Stimulated activated CD4-positive, alpha-beta T cell treated with anti-CD3 and anti-CD28 coated beads, TNF-alpha, amount 100 ng/mL, for 24 hours (primary cell): ENCODE measurements at places on chromosomes 16 and 17.

GRCh38 chr16:75702242-75702641, 981 bp upstream of the DUXB start:
- DNase-seq, result no peak

DNA sequence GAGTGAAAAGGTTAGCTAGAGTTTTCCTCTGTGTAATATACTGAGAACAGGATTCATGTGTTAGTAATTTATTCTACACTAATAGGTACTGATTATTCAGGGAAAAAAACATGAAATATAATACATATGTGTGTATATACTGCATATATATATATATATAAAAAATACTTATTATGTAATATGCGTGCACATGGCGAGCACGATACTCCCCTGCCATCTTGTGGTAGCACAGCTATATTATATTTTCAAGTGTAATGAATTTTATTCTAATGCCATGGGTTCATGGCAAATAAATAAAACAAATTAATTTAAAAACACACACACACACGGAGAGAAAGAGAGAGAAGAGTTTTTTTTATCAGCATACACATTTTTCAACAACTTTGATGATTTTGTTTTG, 460.6 kb downstream of the KCNJ2 start:
- no peak for DNase-seq

- no peak for DNase-seq
Observed at GRCh38 chr16:23521037-23521743, 10.9 kb upstream of the GGA2 start.

DNA sequence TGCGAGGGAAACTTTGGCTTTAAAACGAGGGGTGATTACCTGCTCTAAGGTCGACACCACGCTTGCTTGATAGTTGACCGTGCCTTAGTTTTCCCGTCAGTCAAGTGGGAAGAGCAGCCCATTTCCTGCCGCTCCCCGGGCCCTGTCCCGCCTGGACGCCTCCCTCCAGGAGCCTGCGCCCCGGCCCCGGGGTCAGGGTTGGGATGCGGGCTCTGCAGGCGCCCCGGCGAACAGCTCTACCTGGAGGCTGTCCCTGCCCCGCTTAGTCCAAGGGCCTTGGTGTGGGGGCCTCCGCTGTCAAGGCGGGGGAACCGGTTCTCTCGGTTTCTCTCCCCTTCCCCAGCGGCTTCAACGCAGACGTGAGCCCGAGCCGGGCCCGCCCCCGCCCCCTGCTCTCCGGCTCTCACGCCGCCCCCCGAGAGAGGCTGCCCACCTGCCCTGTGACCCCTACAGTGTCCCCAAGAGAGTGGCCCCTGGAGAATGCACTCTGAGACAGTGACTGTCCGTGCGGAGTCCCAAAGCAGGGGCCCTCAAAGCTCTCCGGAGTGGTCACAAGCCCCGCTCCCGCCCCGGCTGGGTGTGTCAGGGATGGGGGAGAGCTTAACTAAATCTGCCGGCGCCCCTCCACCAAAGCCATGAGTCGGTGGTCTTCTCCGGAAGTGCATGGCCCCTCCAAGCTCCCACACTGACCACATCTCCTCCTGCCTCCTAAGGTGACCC, 117.4 kb upstream of the SMURF2 start:
- DNase-seq, result no peak

DNA sequence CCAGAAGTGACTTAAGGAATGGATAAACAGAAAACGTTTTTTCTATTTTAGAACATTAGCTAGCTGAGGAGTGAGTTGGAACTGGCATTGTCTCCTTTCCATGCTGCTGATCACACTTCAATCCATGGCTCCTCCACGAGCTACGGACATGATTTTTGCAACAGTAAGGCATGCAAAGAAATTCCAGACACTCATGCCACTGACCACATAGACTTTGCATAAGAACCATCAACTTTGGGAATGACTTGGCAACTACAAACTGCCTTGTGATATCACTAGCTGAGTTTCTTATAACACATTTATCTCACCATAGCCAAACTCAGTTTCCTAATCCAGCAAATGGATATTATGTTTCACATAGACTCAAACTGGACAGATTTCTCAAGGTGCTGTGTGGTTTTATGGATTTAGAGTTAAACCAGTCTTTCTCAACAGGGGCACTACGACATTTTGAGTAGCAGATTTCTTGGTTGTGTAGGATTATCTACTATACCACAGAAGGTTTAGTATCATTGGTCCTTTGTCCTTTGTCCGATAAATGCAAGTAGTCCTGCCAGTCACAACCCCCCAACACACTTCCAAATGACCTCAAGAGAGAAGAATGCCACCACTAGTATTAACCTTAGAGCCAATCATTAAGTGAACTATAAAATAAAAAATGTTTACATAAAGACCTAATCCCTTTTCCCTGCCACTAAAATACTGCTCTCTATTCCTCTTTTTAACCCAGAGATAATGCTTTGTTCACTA, 48.3 kb upstream of the C17orf78 start:
- DNase-seq, result no peak

GRCh38 chr17:57313097-57313835, 56.9 kb downstream of the MSI2 start:
- no peak for DNase-seq

DNA sequence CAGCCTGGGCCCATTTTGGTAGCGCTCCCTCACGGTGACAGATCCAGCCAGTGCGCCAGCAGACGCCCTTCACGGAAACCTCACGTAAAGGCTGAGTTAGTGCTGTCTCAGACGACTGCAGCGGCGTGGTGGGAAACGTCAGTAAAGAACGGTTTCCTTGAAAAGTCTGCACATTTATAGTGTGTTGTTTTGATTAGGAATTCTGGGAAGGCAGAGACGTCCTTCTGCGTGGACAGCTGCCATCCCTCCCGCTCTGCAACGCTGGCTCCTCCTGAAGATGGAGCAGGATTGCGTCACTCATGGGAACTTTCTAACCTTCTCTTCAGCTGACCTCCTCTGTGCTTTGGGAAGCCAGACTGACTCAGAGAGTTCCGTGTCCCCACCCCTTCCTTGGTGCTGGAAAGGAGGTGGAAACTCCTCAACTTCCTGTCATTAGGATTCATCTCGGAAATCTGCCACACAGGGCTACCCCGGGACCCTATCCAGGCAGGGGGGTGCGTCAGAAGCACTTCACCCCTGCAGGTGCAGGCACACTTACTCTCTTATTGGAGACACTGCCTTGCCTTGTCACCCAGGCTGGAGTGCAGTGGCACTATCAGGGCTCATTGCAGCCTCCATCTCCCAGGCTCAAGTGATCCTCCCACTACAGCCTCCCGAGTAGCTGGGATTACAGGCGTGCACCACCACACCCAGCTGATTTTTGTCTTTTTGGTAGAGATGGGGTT, 24.3 kb upstream of the CRISPLD2 start:
- DNase-seq, result no peak

GRCh38 chr16:86396422-86396821, 113.9 kb upstream of the FOXF1 start:
- no peak for DNase-seq

- no peak for DNase-seq
Observed at GRCh38 chr17:44004761-44005526, 522 bp downstream of the NAGS start.

GRCh38 chr17:80907281-80907680, 84.4 kb upstream of the CHMP6 start:
- DNase-seq, result no peak

DNA sequence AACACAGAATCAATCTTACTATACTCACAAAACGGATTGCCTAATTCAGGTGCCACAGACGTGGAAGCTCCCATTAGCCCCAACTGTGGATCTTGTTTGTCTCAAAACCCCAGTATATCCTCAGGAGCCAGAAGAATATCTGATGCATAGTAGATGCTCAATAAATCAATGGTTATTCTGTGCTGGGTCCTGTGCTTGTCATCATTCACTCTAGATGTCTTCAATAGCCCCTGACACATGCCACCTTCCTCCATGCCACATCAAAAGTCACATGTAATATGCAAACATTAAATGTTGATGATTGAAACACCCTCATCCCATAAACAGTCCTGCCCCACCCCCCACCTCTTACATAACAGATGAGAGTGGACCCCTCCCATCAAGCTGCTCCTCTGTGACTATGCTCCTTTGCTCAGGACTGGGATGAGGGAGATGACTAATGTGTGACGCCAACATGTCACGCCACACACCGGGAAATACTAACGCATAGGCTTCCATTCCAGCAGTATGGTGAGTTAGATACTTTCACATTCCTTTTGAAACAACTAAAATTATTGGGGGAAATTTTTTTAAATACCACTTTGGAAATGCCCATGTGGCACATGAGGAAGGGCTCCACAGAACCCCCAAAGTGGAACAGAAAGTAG, 267.6 kb upstream of the SDK2 start:
- DNase-seq, result no peak

GRCh38 chr17:45170931-45171337, 9.3 kb downstream of the HEXIM2 start:
- DNase-seq, result no peak

- DNase-seq, result no peak
Observed at GRCh38 chr17:81905424-81905875, 3.4 kb downstream of the NPB start.

- no peak for DNase-seq
Observed at GRCh38 chr17:44118427-44119050, 4.9 kb downstream of the HDAC5 start.

GRCh38 chr17:29714146-29714545, 91.4 kb upstream of the CORO6 start:
- DNase-seq, result no peak

GRCh38 chr16:4303973-4304372, 11.9 kb upstream of the GLIS2 start:
- DNase-seq, result no peak

GRCh38 chr17:16947470-16947869, 24.4 kb downstream of the TNFRSF13B start:
- no peak for DNase-seq

DNA sequence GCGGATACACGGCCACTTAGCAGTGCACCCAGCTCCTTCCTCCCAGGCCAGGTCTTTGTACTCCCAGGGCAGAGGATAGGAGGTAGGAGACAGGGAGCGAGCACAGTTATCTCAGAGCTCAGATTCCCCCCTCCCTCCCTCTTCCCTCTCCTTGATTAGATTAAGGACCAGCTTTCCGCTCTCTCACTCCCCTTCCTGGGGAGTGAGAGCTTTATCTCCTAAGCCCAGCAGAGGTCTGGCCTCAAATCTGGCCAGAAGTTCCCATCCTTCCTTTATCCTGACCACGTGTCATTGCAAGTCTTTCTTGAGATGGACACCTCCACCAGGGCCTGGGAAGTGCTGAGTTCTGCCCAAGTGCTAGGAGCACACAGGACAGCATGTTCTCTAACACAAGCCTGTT, 5.1 kb downstream of the ARL4D start:
- DNase-seq, result no peak

- DNase-seq, result no peak
Observed at GRCh38 chr16:81810894-81811538, 31.9 kb downstream of the PLCG2 start.

GRCh38 chr17:46869296-46869695, 17.9 kb downstream of the WNT9B start:
- no peak for DNase-seq

DNA sequence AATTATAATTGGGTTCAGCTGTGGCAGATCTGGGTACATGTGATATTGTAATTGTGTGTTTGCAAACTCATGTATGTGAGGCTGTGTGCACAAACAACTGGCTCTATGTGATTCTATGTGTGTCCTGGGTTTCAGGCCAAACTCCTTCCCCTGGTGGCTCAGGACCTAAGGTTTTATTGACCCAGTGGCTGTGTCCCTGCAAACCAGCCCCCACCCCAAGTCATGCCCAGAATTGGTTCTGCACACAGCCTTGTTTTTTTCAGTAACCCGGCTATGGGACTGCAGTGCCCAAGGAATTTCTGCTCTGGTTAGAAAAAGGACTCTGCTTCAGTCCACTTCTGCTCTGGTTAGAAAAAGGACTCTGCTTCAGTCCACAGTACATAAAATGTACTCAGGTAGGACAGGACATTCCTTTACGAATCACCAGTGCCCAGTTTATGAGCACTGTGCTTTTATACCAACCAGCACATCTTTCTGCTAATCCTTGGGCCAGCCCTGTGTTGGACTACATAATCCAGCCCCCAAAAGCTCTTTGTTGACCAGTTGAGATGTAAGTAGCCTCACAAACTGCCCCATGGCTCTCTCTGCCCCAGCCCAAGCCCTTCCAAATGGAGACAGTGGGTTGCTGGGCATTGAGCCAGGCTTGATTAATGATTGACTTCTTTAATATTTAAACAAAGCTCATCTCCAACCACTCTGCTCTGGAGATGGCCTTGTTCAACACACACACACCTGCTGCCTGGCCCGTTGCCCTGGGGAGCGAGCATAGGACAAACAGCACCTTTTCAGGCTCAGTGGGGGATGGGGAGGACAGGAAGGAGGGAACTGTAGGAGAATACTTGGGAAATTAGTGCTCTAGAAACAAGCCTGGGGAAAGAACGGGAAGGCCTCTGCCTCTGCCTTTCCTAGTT, 2.9 kb upstream of the KCNH6 start:
- DNase-seq, result no peak

- no peak for DNase-seq
Observed at GRCh38 chr16:50440531-50440930, 71.7 kb upstream of the BRD7 start.

GRCh38 chr16:81745704-81746558, 33.2 kb upstream of the PLCG2 start:
- peak; percentile 72 for DNase-seq

- DNase-seq, result no peak
Observed at GRCh38 chr16:69424935-69425784, 741 bp downstream of the CYB5B start.

- DNase-seq, result no peak
Observed at GRCh38 chr17:81930142-81931125, 2.9 kb upstream of the MAFG start.

DNA sequence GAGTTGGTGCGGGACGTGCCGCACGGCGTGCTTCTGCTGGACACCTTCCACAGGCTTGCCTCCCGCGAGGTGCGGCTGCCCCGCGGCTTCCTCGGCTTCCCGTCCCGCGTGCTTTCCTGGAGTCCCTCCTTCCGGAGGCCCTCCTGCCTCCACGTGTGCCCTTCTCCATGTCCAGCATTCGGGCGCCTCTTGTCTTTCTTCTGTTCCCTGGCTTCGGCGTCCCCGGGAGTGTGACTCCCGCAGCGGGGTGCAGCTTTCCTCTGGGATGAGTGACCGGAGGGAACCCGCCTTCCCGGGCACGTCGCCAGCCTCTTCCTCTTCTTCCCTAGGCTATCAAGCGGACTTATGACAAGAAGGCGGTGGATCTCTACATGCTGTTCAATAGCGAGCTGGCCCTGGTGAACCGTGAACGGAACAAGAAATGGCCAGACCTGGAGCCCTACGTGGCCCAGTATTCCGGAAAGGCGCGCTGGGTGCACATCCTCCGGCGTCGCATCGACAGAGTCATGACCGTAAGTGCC, 23.0 kb downstream of the DNAH2 start:
- DNase-seq, result no peak

GRCh38 chr17:36475346-36475970, 11.0 kb upstream of the ZNHIT3 start:
- no peak for DNase-seq
